ENCODE measurements at places on chromosomes 1 and 21.

DNA sequence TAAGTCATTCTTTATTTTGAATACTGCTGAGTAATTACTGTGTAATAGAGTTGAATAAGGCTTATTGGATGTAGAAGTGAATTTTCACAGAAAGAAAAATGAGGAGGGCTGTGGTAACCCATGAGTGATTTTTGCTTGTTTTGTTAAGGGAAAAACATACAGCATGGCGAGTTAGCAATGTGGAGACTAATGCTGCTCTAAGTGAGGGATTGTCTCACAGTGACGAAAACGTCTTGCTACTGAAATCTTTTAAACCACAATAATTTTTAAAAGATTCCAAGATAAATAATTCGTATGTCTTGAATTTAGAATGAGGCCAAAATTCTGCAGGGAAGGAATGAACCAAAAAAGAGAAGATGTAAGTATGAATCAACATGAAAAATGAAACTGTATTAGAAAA lies 16.2 kb upstream of the PLA2G4A start:
- no peak for DNase-seq

DNA sequence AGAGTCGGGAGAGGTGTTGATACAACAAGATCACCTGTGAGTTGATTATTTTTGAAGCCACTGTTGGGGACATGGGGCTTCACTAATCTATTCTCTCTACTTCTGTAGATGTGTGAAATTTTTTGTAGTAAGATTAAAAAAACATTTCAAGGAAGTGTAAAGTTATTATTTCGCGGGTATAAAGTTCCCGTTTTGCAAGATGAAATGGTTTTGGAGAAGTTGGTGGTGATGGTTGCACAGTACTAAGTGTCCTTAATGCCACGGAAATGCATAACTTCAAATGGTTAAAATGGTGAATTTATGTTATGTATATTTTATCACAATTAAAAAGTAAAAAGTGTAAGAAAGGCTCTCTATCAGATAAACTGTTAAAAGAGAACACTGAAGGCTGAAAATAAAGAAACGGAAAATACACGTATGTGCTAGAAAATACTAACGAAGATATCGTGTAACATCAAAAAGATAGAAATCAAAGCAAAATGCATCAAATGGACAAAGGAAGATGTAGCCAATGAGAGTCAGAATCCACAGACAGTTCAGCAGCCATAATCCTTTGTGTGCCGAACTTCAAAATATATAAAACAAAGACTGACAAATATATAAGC lies 2.9 kb upstream of the ITGB2 start:
- no peak for DNase-seq

GRCh38 chr1:17873007-17873675 lies 118.0 kb downstream of the ACTL8 start:
- DNase-seq = no peak

DNA sequence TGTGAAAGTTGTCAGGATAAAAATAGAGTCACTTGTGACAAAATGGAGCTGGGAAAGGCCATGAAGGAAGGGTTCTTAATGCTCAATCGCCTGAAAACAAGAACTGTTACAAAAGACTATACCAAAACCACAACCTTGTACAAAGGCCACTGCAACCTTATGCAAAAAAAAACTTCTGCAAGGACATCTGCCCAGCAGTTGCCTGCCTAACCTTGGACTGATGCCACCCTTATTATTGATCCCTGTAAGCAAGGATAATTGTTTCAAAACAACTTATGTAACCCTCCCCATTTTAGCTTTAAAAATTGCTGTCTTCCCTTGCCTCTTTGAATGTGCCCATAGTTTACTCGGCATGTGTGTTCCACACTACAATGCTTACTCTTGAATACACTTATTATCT lies 5.7 kb downstream of the ALG14 start:
- DNase-seq = no peak

DNA sequence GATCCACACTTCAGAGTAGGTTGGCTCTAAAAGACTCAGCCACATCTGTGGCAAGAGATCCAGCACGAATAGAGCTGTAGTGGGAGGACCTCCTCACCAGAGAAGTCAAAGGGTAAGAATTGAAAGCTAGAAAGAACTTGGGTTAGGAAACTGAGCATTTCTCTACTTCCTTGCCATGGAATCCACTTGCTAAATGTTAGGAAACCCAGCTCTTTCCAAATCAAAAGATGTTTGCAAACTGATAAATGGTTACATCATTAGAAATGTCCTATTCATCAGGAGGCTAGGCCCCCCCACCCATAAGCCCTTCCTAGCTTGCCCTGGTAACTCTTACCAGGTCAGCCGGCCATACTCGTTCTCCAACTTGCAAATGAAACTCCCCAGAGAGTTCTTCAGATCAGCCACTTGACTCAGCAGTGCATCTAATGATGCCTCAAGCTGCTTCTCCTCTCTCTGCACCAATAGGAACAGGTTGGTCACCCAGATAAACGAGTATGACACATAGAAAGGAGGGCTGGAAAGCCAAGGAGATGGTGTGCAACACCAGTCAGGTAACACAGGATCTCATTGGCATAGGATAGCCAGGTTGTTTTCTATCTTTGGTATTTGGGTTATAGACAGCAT lies 1.5 kb downstream of the MED8 start:
- no peak for DNase-seq

- no peak for DNase-seq
These were observed at the start of gene CFAP74 for GRCh38 chr1:2003541-2004131. CFAP74 (minus strand) TSS chr1:2003786; CDS start chr1:1990956, 12,830 bp downstream.

DNA sequence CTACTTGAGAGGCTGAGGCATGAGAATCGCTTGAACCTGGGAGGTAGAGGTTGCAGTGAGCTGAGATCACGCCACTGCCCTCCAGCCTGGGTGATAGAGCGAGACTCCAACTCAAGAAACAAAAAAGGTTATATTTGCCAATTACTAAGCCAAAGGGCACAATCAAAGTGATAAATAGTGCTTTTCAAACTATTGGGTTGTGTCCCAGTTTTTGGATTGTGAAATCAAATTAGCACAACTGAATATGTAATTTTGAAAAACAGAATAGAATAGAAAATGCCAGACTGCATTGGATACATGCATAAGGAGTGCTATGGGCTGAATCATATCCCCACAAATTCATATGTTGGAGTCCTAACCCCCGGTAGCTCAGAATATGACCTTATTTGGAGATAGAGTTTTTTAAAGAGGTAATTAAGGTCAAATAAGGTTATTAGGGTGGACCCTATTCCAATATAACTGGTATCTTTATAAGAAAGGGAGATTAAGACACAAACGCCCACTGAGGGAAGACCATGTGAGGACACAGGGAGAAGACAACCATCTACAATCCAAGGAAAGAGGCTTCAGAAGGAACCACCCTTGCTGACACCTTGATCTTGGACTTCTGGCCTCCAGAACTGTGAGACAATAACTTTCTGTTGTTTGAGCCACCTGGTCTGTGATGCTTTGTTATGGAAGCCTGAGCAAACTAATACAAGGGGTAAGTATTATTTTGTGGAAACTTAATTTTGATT lies 42.9 kb upstream of the HUNK start:
- DNase-seq = no peak

- DNase-seq = no peak
These were observed 111.3 kb downstream of the PLPPR5 start for GRCh38 chr1:98893371-98893770.

- DNase-seq = no peak
These were observed 211.7 kb upstream of the PTGFR start for GRCh38 chr1:78279051-78279450.

DNA sequence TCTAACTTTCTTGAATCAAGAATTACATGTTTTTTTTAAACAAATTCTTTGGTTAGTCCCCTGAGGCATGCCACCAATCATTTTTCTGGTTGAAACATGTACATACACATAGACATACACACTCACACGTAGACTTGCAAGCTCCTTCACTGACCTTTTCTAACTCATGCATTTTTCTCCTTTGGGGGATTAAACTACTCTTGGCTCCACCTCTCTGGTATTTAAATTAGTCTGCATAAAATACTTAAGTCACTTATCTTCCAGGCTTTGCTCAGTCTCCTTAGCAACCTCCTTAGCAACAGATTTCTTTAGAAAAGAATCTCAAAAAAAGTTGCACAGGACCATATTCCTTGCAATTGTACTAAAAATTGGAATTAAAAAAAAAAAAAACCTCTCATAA lies 440.9 kb upstream of the LRRC7 start:
- no peak for DNase-seq

GRCh38 chr1:63328122-63328521 lies 5.8 kb downstream of the FOXD3 start:
- no peak for DNase-seq

All from activated CD8-positive, alpha-beta memory T cell treated with anti-CD3 and anti-CD28 coated beads for 4 hours (primary cell).